ENCODE measurements at places on chromosomes 13 and 19.
A peak's percentile ranks its signal among the peaks of the same experiment; 100 is the strongest.

DNA sequence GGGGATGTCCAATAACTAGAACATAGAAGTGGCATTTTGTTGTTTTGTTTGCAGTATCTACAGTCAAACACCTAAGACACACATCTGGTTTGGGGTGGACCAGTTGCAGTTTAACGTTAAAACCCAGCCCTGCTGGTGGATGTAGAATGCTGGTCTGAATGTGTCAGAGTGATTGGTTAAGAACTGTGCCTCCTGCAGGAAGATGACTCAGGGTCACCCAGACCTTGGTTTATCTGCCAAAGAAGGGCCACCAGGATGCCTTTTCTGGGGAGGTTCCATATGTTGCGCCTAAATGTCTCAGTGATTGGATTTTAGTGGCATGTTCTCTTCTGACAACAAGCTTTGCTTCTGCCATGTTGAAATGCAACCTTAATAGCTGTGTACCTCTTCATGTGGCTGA lies 23.1 kb downstream of the ZNF536 start:
- no peaks in the 10 kb centered on the region for H3K36me3 ChIP-seq
- H3K27me3 ChIP-seq = no peaks in the 10 kb centered on the region
- no peak overlapping the region for H3K27ac ChIP-seq

GRCh38 chr19:49852631-49853126 lies 1.7 kb downstream of the PTOV1 start:
- H3K4me1 ChIP-seq = no peaks in the 10 kb centered on the region
- no peak overlapping the region for H3K4me3 ChIP-seq
- H3K27me3 ChIP-seq = no peaks in the 10 kb centered on the region
- H3K36me3 ChIP-seq = peaks cover 29% of the 10 kb centered on the region

DNA sequence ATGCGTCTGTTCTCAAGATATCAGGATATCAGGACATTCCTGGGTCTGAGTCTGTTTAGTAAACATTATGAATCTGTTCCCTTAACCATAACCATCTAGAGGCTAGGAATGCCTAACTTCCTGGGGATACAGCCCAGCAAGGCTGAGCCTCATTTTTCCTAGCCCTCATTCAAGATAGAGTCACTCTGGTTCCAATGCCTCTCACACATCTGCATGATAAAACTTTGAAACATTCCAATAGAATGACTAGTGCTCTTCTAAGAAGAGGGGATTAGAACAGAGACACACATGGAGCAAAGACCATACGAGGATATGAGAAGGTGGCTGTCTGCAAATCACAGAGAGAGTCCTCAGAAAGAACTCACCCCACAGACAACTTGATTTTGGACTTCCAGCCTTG lies 20.6 kb upstream of the CABP5 start:
- peaks cover 10% of the 10 kb centered on the region for H3K36me3 ChIP-seq
- H3K27ac ChIP-seq = no peak overlapping the region

- H3K4me3 ChIP-seq = peak overlapping the region; percentile 11
- DNase-seq = no peak
- peak overlapping the region; percentile 55 for H3K27ac ChIP-seq
- H3K36me3 ChIP-seq = no peaks in the 10 kb centered on the region
- no peaks in the 10 kb centered on the region for H3K4me1 ChIP-seq
Observed at GRCh38 chr13:49620170-49620621, 8.1 kb upstream of the ARL11 start.

DNA sequence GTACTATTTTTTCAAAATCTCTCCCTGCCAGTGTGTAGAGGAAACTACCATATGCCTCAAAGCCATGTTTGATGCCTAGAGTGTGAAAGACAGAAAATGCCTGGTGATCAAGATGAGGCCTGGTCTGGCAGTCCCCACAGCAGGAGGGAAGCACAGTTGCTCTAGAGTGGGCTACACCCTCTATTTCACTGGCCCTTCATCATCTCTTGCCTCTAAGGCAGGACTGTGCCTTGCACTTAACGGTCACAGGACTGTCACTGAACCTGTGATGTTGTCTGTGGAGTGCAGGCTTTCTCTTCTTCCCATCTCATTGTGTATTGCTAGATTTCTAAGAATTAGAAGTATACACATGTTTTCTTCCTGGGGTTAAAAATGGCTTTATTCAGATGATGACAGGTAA lies 16.3 kb downstream of the POLR1D start:
- H3K4me3 ChIP-seq = no peak overlapping the region
- H3K27ac ChIP-seq = no peak overlapping the region

DNA sequence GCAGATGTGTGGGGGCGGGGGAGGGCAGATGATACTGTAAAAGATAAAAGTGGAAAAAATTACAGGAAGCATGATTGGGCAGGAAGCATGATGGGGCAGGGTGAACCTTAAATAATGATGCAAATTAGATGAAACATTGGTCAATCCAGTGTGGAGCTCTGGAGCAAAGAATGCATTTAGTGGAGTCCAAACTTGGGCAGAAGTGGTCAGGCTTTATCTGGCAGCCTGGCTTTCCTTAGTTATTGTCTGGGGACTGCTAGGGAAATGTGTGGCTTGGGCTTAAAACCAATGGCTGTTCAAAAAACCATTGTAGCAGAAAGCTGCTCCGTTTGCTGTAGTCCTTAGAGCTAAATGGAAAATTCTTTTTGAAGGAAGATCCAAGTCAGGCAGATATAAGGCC lies 1077.3 kb upstream of the MIR17HG start:
- H3K27ac ChIP-seq = no peak overlapping the region
- no peaks in the 10 kb centered on the region for H3K36me3 ChIP-seq
- H3K27me3 ChIP-seq = no peaks in the 10 kb centered on the region
- H3K4me3 ChIP-seq = no peak overlapping the region
- no peaks in the 10 kb centered on the region for H3K4me1 ChIP-seq

DNA sequence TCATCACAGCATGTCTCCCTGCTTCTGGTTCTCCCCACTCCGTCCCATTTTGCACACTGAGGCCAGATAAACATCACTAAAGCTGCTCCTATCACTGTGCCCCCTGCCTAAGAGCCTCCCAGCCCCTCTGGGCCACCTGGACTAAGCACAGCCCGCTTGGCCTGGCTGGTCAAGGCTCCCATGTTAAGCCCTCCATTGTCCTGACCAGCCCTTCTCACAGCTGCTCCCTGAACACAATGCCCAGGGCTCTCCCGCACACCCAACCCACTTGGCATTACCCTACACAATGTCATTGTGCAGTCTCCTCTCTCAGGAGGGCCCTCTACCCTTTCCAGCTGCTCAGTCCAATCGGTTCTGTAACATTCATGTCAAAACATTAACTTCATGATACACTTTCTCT lies 133.4 kb downstream of the NUFIP1 start:
- DNase-seq = peak; percentile 44
- H3K36me3 ChIP-seq = no peaks in the 10 kb centered on the region
- no peaks in the 10 kb centered on the region for H3K27me3 ChIP-seq
- H3K4me1 ChIP-seq = peaks cover 15% of the 10 kb centered on the region
- peak overlapping the region; percentile 93 for H3K27ac ChIP-seq

- DNase-seq = no peak
- peaks cover 6% of the 10 kb centered on the region for H3K4me1 ChIP-seq
- peaks cover 8% of the 10 kb centered on the region for H3K36me3 ChIP-seq
- no peak overlapping the region for H3K27ac ChIP-seq
- no peak overlapping the region for H3K4me3 ChIP-seq
Observed at GRCh38 chr13:112869202-112870050, 99.6 kb upstream of the MCF2L start.

DNA sequence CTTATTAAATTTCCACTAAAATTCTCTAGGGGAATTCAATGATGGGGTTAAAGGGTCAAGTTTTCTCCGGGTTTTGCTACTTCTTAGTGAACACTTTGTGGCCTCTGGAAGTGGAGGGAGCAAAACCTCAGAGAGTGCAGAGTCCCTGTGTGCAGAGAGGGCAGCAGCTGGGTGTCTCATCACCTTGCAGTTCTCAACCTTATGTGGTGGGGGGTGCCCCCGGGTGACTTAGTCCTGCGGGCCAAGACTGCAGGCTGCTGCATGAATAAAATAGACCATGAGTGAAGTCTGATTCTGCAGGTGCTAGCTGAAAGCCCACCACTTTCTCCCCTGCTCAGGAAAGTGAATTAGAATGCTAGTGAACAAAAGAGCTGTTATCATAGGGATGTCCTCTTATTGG lies 191.6 kb downstream of the DLEU7 start:
- no peaks in the 10 kb centered on the region for H3K36me3 ChIP-seq
- DNase-seq = no peak
- H3K27ac ChIP-seq = no peak overlapping the region
- no peaks in the 10 kb centered on the region for H3K4me1 ChIP-seq

DNA sequence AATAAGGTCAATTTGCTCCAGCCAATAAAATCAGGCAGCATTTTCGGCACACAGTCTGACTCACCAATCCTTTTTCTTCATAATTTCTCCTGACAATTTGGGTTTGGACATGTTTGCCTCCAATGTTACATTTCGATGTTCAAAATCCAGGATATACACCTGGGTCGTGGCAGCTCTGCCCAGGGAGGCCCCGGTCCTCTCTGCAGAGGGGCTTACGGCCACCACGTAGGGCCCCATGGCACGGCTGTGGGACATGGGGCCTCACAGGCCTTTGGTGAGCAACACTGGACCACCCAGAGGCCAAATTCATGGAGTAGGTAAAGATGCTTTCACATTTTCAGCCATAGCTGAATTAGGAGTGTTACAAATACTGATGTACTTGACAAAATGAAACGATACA lies 25.4 kb downstream of the IRS2 start:
- no peak overlapping the region for H3K27ac ChIP-seq
- peaks cover 11% of the 10 kb centered on the region for H3K36me3 ChIP-seq
- no peak overlapping the region for H3K4me3 ChIP-seq
- no peaks in the 10 kb centered on the region for H3K27me3 ChIP-seq

GRCh38 chr19:37869766-37870340 lies 36.5 kb downstream of the WDR87 start:
- no peaks in the 10 kb centered on the region for H3K4me1 ChIP-seq
- no peak overlapping the region for H3K27ac ChIP-seq
- no peak overlapping the region for H3K4me3 ChIP-seq
- no peaks in the 10 kb centered on the region for H3K27me3 ChIP-seq

- H3K27me3 ChIP-seq = no peaks in the 10 kb centered on the region
- peak within 1 kb of the TSS; percentile 48 for H3K27ac ChIP-seq
- H3K4me1 ChIP-seq = no peaks in the 10 kb centered on the region
- peaks cover 18% of the 10 kb centered on the region for H3K36me3 ChIP-seq
- DNase-seq = peak; percentile 97
Observed at GRCh38 chr19:51570962-51571575, at the start of gene ZNF175. Gene ZNF175 (plus strand): TSS chr19:51571283. CDS start chr19:51573330, 2,047 bp downstream.

DNA sequence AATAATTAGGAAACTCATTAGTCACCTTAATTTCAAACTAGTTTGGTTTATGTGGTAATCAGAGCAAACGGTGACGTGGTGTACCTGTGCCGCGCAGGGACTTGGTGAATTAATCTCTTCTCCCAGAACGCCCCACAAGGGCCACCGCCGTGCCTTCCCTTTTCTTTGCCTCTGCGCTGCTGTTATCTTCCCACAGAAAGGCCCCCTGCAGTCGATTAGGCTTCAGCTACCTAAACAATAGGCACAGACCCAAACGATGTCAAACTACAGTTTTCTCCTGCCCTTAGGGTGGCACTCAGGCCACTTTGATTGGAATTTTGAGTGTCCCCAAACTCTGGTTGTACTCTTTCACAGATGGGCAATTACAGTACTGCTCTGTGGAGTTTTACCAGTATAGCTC lies 115.5 kb downstream of the GGACT start:
- no peak overlapping the region for H3K4me3 ChIP-seq
- H3K36me3 ChIP-seq = no peaks in the 10 kb centered on the region
- no peaks in the 10 kb centered on the region for H3K27me3 ChIP-seq
- no peaks in the 10 kb centered on the region for H3K4me1 ChIP-seq
- no peak overlapping the region for H3K27ac ChIP-seq

GRCh38 chr13:33367171-33367895 lies 81.8 kb upstream of the STARD13 start:
- no peaks in the 10 kb centered on the region for H3K36me3 ChIP-seq
- H3K4me3 ChIP-seq = no peak overlapping the region
- no peaks in the 10 kb centered on the region for H3K27me3 ChIP-seq

GRCh38 chr19:43306097-43306496 lies 36.8 kb upstream of the PSG9 start:
- H3K36me3 ChIP-seq = no peaks in the 10 kb centered on the region
- no peak overlapping the region for H3K27ac ChIP-seq
- DNase-seq = no peak
- no peaks in the 10 kb centered on the region for H3K4me1 ChIP-seq

- peaks cover 12% of the 10 kb centered on the region for H3K27me3 ChIP-seq
- no peak overlapping the region for H3K4me3 ChIP-seq
- no peaks in the 10 kb centered on the region for H3K36me3 ChIP-seq
- DNase-seq = no peak
- H3K27ac ChIP-seq = no peak overlapping the region
Observed at GRCh38 chr19:39192846-39193245, 3.9 kb upstream of the NCCRP1 start.

GRCh38 chr13:62704875-62705274 lies 1289.2 kb upstream of the PCDH20 start:
- H3K27ac ChIP-seq = no peak overlapping the region
- H3K4me1 ChIP-seq = no peaks in the 10 kb centered on the region
- DNase-seq = no peak

DNA sequence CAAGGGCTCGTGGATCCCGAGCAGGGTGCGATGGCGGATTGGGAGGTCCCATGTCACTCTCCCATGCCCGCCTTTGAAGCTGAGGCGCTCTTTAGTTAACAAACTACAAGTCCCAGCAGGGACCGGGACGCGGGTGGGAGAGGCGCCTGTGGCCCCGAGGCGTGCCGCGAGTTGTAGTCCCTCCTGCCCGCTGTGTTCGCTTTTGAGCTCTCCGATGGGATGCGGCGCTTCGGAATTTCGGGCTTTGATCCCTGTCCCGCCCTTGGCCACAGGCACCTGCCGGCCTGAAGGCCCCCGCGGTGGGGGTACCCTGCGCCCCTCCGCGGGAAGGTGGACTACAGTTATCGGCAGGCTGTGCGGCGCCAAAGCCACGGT lies 11.0 kb downstream of the CYTH2 start:
- H3K27ac ChIP-seq = peak overlapping the region; percentile 88
- H3K4me3 ChIP-seq = peak overlapping the region; percentile 57
- DNase-seq = peak; percentile 79
- H3K4me1 ChIP-seq = peaks cover 27% of the 10 kb centered on the region
- H3K36me3 ChIP-seq = peaks cover 40% of the 10 kb centered on the region

DNA sequence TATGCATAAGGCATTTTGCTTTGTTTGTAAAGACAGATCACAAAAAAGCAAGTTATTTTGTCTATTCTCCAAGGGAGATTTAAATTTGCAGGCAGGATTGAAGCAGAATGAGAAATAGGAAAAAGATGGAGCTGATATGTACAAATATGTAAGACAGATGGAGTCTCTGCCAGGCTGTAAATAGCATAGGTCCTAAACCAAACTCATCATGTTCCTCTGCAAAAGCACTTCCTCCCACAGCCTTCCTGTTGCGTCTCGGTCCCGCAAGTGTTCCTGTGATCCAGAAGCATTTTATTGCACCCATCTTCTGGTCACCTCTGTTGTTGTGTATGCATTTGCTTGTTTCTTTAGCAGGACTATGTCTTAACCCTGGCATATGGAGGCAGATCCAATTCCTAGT lies 95.7 kb upstream of the CLDN10 start:
- H3K4me3 ChIP-seq = no peak overlapping the region
- no peak overlapping the region for H3K27ac ChIP-seq
- no peak for DNase-seq
- no peaks in the 10 kb centered on the region for H3K4me1 ChIP-seq
- H3K27me3 ChIP-seq = no peaks in the 10 kb centered on the region

- no peak overlapping the region for H3K4me3 ChIP-seq
- no peaks in the 10 kb centered on the region for H3K4me1 ChIP-seq
- H3K27ac ChIP-seq = no peak overlapping the region
- H3K27me3 ChIP-seq = no peaks in the 10 kb centered on the region
Observed at GRCh38 chr13:37175996-37176395, 70.5 kb upstream of the CSNK1A1L start.
